H9 (cell line): ENCODE measurements at places on chromosomes 3 and 15. TPM values are rescaled to one million over a fixed set of nuclear protein-coding genes. Genes with fewer than 3 reads are reported as not detected.

SLC51B gene
- total RNA-seq: not detected in 2 replicates

PDZRN3 gene
- total RNA-seq: 5.5 and 5.9 TPM in 2 replicates

C3orf49 gene
- not detected in 2 replicates for total RNA-seq

LDHAL6B gene
- not detected in 2 replicates for total RNA-seq

P3H2 gene
- total RNA-seq: 41.1 and 41.5 TPM in 2 replicates

SERPINI2 gene
- 0.22 TPM in 1 of 2 replicates, not detected in the other for total RNA-seq

ZNF385D gene
- total RNA-seq: 1.2 and 1.5 TPM in 2 replicates

UPK1B gene
- 0.33 and 1.0 TPM in 2 replicates for total RNA-seq

GCSAM gene
- not detected in 2 replicates for total RNA-seq

ADAMTS7 gene
- total RNA-seq: 23.1 and 25.0 TPM in 2 replicates

CCR3 gene
- not detected in 2 replicates for total RNA-seq

PIGB gene
- 6.7 and 9.0 TPM in 2 replicates for total RNA-seq

CCRL2 gene
- not detected in 2 replicates for total RNA-seq

PLCB2 gene
- total RNA-seq: 5.7 and 7.4 TPM in 2 replicates

ADAMTSL3 gene
- 0.39 and 0.77 TPM in 2 replicates for total RNA-seq

LTK gene
- total RNA-seq: 0.31 TPM in 2 replicates

POLR2M gene
- total RNA-seq: 59.8 and 67.3 TPM in 2 replicates

DUT gene
- 131 and 137 TPM in 2 replicates for total RNA-seq

CEMIP gene
- total RNA-seq: 0.09 and 0.26 TPM in 2 replicates

SLC22A14 gene
- not detected in 2 replicates for total RNA-seq

LRRC2 gene
- 2.6 and 3.4 TPM in 2 replicates for total RNA-seq

PLSCR4 gene
- 1.1 and 1.2 TPM in 2 replicates for total RNA-seq

IL5RA gene
- not detected in 2 replicates for total RNA-seq

FAM3D gene
- not detected in 2 replicates for total RNA-seq

CCNDBP1 gene
- total RNA-seq: 34.1 and 34.8 TPM in 2 replicates

NAALADL2 gene
- 0.86 and 1.6 TPM in 2 replicates for total RNA-seq
